Right ventricle myocardium superior (tissue), 1 donor: ENCODE measurements at places on chromosomes 5 and 9.

DNA sequence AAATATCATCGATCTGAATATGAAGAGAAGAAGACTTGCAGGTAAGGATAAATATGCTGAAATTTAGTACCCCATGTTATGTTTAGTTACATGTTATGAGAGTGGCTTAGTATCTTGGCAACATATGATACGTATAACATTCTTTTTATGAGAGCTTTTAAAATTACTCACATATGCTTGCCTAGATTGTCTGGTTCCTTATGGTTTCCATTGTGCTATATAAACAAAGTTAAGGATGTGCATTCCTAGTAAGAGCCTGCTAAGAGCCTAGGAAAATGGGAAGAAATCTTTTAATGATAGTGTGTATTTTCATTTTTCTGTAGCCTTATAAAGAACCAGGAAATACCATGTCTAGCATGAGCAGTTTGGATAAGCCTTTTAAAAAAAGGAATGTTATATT lies 112.0 kb upstream of the KCNN2 start:
- no peak for DNase-seq

DNA sequence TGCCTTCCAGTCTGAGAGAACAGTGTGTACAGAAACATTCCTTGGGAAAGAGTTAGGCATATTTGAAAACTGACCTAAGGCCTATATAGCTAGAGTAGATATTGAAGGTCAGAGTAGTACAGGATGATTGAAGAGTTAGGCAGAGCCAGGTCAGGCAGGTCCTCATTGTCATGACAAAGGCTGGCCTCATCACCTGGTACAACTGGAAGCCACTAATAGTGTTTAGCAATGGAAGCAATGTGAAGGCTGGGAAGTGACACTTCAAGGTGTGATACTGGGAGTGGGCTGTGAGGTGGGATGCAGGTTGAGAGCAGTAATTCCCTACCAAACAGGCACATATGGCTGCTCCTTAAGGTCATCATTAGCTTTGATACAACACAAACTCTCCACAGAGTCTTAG lies 123.6 kb upstream of the CCNH start:
- DNase-seq = no peak

GRCh38 chr5:116370886-116371285 lies 203.7 kb downstream of the SEMA6A start:
- DNase-seq = no peak

- no peak for DNase-seq
Observed at GRCh38 chr5:52139888-52140615, 647.7 kb upstream of the ITGA1 start.

GRCh38 chr5:103036601-103037000 lies 83.3 kb downstream of the GIN1 start:
- DNase-seq = no peak
